ENCODE measurements at places on chromosomes 7 and 10.

- DNase-seq, result no peak
These were observed 21.6 kb upstream of the ERCC6 start for GRCh38 chr10:49560526-49560925.

DNA sequence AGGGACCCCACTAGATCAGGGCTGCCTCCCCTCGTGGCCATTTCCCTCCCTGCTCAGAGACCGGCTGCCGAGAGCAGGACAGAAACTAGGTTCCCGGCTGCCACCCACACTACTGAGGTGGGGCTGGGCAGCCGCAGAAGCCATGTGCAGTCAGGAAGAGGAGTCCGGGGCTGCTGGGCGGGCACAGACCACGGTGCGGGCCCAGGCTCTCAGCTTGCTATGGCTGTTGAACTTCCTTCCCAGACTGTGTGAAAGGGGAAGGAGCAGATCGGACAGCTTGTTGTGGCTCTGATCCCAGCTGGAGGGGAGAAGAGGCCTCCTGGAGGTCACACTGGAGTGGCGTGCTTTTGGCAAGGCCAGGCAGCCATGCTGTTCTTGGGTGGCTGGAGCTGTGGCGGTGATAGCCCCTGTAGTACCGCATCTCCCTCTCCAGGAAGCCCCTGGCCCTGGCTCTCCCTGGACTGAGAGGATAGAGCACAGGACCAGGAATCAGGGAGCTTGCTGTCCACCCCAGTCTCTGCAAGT is 56.8 kb downstream of the HK1 start:
- no peak for DNase-seq

- DNase-seq, result no peak
These were observed 280.1 kb downstream of the OTUD1 start for GRCh38 chr10:23718946-23719345.

DNA sequence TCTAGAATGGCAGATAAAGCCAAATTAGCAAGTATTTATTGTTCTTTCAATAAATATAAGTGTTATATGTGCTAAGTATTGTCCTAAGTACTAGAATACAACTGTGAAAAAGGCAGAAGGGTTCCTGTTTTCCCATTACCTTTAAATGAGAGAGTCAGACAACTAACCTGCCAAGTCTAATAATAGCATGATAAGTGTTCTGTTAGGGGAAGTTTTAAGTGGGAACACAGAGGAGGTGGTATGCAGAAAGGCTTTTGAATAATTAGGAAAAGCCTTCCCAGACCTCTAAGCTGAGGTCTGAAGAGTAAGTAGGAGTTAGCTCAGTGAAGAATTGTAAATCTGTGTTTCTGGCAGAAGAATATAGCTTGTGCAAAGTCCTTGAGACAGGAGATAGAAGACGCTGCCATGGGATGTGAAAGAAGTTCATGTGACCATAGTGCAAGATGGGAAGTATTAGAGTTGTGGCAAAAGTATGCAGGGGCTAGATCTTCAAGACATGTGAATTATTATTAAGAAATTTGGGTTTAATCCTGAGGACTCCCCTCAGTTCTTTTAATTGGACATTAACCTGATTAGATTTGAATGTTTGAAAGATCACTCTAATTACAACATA is 12.5 kb downstream of the SHOC2 start:
- DNase-seq, result no peak

- peak; percentile 69 for DNase-seq
These were observed 311.0 kb downstream of the ANKRD30A start for GRCh38 chr10:37436357-37436756.

- DNase-seq, result no peak
These were observed 18.4 kb downstream of the RBM48 start for GRCh38 chr7:92546856-92547497.

- no peak for DNase-seq
These were observed 34.3 kb upstream of the DNAJB12 start for GRCh38 chr10:72389014-72389413.

DNA sequence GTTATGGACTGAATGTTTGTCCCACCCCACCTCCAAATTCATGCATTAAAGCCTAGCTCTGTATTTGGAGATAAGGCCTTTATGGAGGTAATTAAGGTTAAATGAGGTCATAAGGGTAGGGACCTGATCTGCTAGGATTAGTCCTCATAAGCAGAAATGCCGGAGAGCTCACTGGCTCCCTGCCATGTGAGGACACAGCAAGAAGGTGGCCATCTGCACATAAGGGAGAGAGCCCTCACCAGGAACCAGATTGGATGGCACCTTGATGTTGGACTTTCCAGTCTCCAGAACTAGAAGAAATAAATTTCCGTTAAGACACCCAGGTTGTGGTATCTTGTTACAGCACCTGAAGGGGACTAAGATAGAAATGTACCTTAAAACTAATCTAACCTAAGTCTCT is 816.1 kb upstream of the C7orf33 start:
- DNase-seq, result no peak

DNA sequence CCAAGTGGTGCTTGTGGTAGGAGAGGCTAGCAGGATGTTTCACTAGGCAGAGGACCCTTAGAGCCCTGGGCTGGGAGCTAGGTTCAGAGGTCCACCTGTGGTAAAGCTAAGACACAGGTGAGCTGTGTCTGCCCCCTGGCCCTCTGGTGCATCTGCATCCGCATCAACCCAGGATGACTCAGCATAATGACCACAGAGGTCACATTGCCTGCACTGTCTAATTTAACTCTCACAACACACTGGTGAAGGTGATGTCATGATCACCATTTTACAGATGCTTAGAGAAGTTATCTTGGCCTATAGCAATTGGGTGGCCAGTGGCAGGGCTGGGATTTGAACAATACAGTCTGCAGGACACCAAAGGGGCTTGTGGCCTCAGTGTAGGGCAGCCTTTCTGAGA is 33.1 kb downstream of the HABP2 start:
- DNase-seq, result peak; percentile 2

- DNase-seq, result no peak
These were observed 100.3 kb upstream of the CPXM2 start for GRCh38 chr10:123991611-123992570.

DNA sequence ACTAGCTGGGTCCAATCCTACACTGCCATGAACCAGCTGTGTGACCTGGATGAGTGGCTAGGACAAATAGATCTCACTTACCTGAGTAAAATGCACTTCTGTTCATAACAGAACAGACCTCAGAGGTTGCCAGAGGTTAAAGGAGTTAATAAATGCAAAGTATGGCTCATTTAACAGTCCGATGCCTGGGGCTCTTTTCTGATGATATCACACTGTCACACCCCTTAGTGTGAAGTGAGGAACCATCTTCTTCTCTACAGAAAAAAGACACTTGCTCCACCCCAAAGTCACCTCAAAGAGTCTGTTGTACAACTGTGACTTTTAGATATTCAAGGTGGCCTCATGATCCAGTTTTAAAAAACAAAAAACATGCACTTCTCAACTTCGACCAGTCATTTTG is 21.5 kb upstream of the TARP start:
- DNase-seq, result no peak

GRCh38 chr10:121838149-121838548 is 89.7 kb downstream of the ATE1 start:
- no peak for DNase-seq

DNA sequence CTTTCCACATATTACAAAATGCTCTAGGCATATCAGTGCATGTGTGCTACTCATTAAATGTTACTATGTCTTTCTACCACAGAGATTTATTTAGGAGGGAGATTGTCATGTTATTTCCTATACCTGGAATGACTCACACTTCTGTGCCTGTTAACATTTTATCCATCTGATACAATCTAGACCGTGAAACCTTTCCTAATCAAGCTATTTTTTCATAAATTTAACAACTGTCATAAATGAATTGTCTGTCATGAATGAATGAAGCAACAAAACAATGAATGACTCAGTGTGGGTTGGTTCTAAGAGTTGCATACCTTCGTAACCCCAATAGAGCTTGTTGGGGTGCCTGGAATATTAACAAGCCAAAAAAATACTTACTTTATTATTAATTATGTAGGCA is 554.3 kb downstream of the GRM8 start:
- DNase-seq, result peak; percentile 26

- no peak for DNase-seq
These were observed 50.0 kb downstream of the TACR2 start for GRCh38 chr10:69366738-69367137.

DNA sequence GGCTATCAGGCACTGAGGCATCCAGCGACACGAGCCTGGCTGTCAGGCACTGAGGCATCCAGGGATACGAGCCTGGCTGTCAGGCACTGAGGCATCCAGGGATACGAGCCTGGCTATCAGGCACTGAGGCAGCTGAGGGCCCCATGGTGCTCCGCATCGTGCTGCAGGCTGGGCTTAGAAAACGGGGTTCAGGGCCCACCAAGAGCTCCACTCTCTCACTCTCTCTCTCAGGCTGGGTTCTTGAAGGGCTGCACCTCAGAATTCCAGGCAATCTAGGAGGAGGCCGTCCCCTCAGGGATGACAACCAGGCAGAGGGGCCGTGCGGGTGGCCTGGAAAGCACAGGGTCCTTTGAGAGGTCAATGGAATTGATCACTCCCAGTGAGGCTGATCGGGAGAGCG is 69.0 kb downstream of the CFAP46 start:
- no peak for DNase-seq

DNA sequence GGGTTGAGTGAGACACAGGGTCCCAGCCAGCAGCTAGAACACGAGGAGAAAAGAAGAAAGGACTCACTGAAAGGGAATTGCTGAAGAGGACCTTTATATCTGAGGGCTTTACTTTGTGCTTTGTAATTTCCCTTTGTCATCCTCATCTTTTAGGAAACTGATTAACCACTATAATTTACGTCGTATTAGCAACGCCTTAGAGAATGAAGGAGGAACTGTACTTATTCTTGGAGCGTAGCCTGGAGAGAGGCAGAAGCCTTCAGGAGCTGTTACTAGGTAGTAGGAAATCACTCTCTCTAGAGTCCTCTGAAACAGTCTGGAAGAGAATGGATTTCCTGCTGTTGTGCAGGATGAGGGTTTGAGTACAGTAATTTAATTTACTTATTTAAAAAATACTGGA is 101.0 kb upstream of the STEAP1B start:
- no peak for DNase-seq

- DNase-seq, result no peak
These were observed 129.2 kb downstream of the BBS9 start for GRCh38 chr7:33258491-33258951.

DNA sequence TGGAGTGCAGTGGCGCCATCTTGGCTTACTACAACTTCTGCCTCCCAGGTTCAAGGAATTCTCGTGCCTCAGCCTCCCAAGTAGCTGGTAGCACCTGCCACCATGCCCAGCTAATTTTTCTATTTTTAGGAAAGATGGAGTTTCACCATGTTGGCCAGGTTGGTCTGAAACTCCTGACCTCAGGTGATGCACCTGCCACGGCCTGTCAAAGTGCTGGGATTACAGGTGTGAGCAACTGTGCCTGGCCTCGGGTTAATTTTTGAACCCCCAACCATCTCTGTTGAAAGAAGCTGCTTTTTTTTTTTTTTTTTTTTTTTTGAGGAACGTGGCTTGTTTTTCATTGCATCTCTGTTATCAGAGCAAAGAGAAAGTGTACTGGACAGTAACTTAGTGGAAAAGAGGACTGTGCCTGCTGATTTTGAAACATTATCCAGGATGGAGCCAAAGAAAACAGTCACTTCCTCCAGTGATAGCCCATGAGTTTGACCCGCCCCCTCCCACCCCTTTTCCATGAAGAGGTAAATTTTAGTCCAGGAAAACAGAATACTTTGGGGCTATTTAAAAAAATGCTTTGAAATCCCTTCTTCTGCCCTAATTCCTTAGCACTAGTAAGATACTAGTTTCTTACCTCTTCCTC is 38.3 kb downstream of the WBP1L start:
- DNase-seq, result no peak

DNA sequence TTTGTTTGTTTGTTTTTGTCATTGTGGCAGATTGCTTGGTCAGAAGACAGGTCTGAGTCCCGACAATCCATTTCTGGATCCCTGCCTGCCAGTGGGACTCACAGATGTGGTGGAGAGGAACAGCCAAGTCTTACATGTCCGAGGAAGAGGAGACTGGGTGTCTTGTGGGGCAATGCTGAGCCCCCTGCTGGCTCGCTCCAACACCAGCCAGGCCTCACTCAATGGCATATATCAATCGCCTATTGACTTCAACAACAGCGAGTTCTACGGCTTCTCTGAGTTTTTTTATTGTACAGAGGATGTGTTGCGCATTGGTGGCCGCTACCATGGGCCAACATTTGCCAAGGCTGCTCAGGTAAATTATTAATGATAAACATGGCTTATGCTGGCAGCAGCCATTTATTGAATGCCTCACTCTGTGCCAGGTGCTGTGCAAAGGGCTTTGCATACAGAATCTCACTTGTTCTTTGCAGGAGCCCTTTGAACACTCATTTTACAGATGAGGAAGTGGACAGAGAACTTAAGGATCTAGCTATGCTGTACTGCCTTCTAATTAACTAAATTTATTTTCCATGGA is 33.3 kb downstream of the COX15 start:
- no peak for DNase-seq

DNA sequence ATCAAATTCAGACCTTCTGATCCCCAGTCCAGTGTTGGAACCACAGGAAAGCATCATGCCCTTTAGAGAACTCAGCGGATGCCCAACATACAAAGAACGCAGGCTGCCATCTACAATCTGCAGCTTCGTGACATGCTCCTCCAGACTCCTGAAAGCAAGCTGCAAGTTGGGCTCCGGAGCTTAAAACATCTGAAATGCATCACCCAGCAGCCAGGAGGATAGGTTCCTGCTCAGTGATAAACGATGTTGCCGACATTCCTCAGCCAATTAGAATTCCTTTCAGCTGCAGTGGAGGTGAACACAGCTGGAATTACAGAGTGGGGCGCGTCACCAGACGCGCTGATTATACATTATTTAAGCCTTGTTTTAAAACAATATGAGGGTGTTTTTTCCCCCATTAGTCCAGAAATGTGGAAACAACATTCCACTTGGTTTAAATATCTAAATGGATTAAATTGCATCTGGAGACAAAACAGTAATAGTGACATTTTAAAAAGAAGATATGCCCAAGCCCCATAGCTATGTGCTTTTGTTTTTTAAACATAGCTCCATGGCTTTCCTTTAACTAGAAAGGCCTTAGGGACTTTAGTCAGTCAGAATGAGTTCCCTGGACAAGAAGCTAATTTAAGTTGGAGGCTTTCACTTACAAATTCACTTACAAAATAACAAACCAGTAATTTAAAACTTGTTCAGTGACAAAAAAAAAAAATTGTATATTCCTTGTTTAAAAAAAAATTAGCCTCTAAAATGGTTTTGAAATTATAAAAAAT is 6.3 kb downstream of the SMURF1 start:
- no peak for DNase-seq

DNA sequence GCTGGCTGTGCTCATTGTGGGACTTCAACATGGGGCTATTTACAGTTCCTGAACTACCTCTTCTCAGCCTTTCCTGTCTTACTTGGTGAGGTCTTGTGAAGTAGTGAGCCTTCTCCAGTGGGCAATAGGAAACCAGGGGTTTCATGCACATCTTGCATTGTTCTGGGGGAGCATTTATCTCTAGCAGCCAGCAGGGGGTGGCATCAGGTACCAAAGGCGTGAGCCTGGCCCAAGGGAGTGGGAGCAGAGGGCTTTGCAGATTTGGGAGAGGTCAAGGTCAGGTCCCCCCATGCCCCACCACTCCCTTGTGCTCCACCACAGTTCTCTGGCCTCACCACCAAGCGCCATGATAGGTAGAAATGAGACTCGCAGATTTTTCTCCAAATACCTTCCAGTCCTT is 85.4 kb upstream of the NPTX2 start:
- DNase-seq, result no peak

Data from RKO (cell line).